Activated CD8-positive, alpha-beta memory T cell treated with anti-CD3 and anti-CD28 coated beads, Interleukin-2, amount 10 ng/mL, durations not matched to agents 7 days and 5 days (primary cell): ENCODE measurements at places on chromosomes 12 and 14.

DNA sequence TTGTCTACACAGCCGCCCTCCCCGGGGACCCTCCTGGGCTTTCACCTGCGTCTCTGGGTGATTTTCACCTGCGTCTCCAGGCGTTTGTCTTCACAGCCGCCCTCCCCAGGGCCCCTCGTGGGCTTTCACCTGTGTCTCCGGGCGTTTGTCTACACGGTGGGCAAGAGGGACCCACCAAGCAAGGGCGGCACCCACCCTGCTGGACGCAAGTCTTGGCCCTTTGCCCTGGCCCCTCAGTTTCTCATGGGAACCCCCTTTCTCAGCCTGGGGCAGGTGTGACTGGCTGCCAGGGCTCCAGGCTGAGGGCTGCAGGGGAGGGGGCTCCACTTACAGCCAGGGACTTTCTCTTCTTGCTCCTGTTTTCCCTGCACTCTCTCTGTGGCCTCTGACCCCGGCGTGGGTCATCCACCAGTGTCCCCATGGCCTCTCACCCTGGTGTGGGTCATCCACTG, 68.6 kb upstream of the GALNT9 start:
- no peak for DNase-seq

GRCh38 chr12:82930301-82930700, 243.6 kb downstream of the TMTC2 start:
- no peak for DNase-seq

DNA sequence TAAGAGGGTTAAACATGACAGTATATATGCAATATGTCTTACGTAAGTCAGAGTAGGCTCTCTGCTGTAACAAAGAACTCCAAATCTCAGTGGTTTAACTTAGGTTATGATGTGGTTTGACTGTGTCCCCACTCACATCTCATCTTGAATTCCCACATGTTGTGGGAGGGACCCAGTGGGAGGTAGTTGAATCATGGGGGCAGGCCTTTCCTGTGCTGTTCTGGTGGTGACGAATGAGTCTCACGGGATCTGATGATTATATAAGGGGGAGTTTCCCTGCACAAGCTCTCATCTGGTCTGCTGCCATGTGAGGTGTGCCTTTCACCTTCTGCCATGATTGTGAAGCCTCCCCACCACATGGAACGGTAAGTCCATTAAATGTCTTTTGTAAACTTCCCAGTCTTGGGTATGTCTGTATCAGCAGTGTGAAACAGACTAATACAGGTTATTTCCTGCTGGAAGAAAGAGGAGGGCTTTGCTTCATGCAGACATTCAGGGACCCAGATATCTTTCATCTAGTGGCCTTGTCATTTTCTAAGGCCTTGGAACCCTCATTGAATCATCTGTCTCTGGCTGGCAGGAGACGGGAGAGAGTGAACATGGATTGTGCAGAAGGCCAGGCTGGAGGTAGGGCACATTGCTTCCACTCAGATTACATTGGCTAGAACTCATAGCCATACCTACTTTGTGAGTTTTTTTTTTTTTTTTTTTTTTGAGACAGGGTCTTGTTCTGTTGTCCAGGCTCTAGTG, 96.1 kb downstream of the CRADD start:
- DNase-seq, result no peak

DNA sequence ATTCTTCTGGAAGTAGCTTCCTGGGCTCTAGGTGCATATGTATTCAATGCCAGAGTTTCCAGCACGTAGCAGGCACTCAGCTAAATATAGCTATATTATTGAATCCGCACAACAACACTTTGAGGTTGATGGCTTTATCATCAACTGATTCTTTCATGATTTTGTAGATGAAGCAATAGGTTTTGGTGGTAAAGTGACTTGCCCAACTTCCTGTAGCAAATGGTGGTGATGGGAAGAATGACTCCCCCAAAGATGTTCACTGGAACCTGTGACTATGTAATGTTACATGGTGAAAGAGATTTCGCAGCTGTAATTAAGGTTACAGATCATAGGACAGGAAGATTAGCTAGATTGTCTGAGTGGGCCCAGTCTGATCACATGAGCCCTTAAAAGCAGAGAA, 3.2 kb downstream of the TDRD9 start:
- no peak for DNase-seq

DNA sequence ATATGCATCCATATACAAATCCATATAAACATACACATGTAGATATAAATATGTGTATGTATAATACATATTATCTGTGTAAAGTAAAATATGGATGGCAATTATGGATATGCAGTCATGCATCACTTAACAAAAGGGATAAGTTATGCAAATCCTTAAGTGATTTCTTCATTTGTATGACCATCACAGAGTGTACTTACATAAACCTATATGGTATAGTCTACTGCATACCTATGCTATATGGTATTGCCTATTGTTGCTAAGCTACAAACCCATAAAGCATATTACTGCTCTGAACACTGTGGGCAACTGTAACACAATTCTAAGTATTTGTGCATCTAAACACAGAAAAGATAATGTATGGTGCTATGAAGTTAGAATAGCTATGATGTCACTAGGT, 227.2 kb downstream of the SLC6A15 start:
- no peak for DNase-seq

- DNase-seq, result no peak
Measured at GRCh38 chr12:130281153-130281799, 56.4 kb upstream of the PIWIL1 start.

DNA sequence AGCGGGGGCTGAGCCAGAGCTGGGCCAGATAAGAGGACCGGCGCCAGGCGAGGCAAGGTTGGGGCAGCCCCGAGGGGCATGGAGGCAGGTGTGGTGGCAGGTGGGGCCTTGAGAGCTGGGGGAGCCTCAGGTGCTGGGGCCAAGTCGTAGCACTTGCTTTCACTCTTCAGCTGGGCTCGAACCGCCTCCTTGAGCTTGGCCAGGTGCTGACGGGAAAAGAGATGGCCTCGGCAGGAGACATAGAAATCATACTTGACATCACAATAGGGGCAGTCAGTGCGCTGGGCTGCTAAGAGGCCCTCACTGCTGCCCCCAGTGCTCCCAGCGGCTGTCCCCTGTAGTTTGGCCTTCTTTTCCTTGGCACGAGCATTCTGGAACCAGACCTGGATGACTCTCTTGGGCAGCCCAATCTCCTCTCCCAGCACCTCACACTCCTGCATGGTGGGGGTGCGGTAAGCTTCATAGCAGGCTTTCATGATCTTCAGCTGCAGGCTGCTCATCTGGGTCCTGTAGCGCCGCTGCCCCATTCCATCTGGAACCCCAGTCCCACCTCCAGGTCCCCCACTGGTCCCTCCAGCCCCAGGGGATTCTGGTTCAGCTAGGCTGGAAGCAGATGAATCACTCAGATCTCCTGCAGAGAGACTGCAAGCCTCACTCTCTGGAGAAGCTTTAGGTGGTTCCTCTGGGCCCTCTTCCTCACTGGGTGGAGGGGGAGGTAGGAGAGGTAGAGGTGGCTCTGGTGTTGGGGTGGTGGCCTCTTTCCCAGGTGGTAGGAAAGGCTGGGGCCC, 28.1 kb downstream of the ZFHX2 start:
- no peak for DNase-seq

- DNase-seq, result no peak
Measured at GRCh38 chr12:131773582-131774221, 54.5 kb upstream of the MMP17 start.

DNA sequence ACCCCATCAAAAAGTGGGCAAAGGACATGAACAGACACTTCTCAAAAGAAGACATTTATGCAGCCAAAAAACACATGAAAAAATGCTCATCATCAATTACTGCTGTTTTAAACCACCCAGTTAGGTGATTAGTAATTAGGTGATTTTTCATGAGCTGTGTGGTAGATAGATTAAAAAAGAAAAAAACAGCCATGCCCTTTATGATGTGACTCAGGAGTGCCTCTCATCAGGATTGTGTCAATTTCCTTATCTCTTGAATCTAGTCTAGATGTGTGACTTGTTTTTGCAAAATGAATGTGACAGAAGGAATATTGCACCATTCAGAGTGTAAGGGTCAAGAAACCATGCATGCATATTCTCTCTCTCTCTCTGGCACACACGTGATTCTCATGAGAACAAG, 5.7 kb downstream of the OR10A7 start:
- DNase-seq, result no peak

DNA sequence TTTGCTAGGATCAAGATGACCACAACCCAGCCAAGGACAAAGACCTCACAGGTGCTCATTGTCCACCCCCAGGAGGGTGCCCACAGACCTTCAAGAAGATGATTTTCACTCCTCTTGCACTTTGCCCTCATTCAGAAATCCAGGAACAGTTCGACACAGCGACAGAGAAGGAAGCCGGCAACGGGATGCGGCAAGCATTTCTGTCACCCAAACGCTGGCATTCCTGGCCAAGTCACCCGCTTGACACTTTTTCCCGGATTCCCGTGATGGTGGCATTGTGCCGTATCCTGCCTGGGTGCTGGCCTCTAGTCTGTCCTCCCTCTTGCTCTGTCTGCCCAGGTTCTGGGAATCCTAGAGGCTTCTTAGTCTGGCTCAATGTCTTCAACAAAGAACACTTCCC, 770.4 kb upstream of the ALG10B start:
- DNase-seq, result no peak

GRCh38 chr12:8157484-8158198, 826 bp downstream of the ZNF705A start:
- no peak for DNase-seq

- DNase-seq, result no peak
Measured at GRCh38 chr12:75341873-75342272, 7.4 kb downstream of the GLIPR1L1 start.

DNA sequence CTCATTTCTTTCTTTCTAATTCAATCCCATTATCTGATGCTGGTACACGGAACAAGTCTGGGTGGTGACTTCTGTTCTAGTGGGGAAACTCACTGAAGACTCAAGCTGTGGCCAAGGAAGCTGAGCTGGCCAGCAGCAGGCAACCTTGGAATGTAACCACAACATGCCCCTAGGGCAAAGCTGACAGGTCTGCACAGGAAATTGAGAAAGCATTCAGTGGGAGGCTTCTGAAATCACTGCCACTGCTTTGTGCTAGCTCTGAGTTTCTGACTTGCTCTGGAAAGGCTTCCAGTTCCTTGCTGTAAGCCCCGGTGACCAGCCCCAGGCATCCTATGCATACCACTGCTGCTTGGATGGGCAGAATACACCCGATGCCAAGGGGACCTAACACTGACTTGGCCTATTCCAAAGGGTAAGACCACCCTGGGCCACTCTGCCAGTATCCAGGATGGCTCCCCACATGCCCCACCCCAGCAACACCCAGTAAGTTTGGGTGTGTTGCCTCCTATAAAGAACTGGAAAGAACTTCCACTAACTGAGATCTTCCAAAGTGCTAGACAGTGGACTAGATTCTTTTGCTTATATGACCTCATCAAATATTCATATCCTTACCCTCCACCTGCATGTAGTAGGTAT, 84.5 kb upstream of the CDKN3 start:
- no peak for DNase-seq

DNA sequence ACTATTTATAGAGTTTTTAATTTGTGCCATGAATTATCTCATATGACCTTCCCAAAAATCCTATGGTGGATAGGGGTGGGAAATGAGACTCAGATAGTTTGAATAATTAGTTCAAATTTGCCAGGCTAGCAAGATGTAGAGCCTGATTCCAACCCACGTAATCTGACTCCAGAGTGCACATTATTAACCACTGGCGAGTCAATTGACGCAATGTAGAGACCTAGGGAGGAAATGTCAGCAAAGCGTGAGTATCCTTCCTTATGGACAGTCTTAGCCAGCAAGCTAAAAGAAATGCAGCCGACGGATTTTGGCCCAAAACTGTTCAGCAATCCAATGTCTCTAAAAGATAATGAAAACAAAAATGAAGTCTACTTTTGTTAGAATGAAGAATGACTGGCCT, 193.3 kb upstream of the KRR1 start:
- DNase-seq, result no peak

- DNase-seq, result no peak
Measured at GRCh38 chr12:74747305-74747704, 209.7 kb downstream of the ATXN7L3B start.

DNA sequence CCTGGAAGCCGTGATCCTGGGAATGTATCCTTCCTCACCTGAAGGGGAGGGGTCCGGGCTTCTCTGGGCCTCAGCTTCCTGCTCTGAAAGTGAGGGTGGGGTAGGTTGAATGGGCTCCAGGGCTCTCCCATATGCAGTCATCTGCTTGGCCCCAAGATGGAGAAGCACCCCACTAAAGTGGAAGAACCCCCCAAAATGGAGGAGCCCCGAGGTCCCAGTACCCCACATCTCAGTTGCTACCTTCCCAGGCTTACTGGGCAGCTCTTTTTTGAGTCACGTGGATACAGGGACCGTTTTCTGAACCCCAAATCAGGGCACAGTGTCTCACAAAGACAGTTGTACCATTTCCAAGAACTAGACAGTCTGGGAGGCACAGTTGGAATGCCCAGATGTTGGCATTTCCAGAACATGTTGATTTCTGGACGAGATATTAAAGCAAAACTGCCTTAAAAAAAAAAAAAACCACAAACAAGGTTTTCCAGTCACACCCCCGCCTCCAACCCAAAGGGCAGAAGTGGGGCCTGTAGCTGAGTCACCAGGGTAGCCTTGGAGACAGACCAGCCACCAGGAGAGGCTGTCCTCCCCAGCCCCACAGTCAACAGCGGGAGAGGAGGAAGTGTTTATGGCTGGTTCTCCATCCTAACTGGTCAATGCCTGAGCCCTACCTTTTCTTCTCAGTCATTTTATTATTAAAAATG, 12.1 kb downstream of the VASH1 start:
- peak; percentile 41 for DNase-seq

- DNase-seq, result no peak
Measured at GRCh38 chr12:46572644-46573346, 200.2 kb upstream of the SLC38A2 start.

DNA sequence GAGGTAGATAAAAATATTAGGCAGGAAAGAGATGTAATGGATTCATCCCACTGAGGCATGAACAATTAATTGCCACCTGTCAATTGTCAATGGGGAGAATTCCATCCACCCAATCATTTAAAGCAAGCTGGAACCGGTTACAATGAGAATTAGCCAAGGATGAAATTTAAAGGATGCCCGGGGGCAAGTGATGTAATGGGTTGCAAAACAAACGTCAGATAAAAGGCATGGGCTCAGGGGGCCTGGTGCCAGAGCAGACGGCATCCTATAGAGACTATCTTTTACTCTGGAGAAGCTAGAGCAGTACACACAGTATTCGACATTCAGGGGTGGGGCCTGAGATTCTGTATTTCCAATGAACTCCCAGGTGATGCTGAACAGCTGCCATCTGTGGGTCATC, 80.5 kb upstream of the ZFP36L1 start:
- no peak for DNase-seq

DNA sequence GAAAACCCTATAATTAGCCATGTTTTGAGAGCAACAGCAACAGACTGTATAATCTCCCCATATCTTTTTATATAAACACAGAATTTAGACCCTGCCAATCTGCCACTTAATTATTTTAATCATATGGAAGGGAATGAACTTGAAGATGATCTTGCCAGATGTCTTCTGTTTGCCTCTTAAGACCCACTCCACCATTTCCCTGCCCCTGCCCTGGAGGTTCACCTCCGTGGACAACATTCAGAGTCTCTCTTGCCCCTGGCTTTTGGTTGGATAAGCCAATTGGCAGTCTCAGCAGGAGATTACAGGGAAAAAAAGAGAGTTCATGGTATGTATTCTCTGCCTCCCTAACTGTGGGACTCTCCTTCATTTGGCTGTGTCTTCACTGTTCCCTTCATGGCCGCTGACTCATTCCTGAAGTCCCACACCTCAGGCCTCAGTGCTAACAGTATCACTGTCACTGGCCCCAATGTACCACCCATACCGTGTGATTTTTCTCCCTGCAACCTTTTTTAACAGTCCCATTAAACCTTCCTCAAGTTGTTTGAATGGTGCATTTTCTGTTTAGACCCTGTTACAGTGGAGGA, 184.8 kb downstream of the PIK3C2G start:
- DNase-seq, result no peak
